Stimulated activated CD4-positive, alpha-beta T cell treated with anti-CD3 and anti-CD28 coated beads, Interleukin-1b, Interleukin-23, amount 100 ng/mL, for 24 hours (primary cell): ENCODE measurements at places on chromosomes 3 and 15.

GRCh38 chr3:128404276-128405068, 62.2 kb downstream of the DNAJB8 start:
- no peak for DNase-seq

GRCh38 chr3:173467501-173467900, 70.0 kb downstream of the NLGN1 start:
- no peak for DNase-seq

DNA sequence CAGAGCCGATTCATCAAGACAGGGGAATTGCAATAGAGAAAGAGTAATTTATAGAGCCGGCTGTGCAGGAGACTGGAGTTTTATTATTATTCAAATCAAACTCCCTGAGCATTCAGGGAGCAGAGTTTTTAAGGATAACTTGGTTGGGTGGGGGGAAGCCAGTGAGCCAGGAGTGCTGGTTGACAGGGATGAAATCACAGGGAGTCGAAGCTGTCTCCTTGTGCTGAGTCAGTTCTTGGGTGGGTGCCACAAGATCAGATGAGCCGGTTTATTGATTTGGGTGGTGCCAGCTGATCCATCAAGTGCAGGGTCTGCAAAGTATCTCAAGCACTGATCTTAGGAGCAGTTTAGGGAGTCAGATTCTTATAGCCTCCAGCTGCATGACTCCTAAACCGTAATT, 95.4 kb upstream of the CCDC80 start:
- DNase-seq, result no peak

GRCh38 chr3:187743195-187744141, 1.8 kb downstream of the BCL6 start:
- DNase-seq, result no peak

DNA sequence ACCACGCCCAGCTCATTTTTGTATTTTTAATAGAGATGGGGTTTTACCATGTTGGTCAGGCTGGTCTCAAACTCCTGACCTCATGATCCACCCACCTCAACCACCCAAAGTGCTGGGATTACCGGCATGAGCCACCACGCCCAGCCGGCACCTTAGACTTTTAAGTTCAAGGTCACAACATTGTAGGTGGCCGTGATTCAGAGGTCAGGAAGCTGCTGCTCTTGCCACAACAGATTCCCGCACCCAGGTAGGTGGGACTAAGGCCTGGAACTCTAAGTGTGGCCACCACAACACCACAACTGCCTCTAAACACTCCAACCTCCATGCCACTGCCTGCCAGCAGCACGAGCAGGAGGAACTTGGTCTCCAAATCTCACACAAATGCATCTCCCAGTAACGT, 196.8 kb downstream of the STT3B start:
- no peak for DNase-seq

GRCh38 chr3:58082047-58082446, 73.8 kb downstream of the FLNB start:
- DNase-seq, result no peak

DNA sequence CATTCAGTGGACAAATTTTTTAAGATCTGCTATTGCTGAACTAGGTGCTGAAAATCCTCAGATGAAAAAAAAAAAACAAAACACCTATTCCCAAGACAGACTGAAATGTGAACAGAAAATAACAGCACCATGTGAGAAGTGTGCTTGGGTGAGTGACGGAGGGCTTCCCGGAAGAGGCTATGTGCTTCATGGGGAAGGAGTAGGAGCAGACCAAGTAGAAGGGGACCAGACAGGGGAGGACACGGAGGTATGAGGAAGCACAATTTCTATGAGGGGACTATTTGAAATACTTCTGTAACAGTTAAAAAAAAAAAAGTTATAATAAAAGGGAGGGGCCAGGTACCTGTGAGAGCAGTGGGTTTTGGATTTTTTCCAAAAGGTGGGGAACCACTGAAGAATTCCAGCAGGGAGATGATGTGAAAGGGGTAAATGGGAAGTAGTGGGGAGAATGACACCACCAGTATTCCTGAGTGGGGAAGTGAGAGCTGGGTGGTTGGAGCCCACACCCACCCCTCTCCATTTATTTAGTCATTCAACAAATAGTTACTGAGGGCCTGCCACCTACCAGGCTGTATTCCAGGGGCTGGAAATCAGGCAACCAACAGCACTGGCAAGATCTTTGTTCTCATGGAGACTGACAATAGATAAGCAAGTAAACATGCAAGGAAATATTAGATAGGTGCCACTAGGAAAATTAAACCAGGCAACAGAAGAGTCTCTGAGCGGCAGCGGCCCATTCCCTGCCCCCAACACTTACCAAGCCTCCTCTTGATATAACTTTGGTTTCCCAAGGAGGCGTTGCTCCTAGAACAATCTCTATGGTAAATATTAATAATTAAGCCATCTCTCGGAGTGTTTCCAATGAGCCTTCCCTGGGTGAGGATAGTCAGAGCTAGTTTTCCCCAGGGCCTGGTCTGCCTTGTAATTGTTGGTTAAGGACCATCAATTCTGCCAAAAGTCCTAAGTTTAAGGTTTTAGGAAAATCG, 3.8 kb upstream of the USP3 start:
- DNase-seq, result no peak

DNA sequence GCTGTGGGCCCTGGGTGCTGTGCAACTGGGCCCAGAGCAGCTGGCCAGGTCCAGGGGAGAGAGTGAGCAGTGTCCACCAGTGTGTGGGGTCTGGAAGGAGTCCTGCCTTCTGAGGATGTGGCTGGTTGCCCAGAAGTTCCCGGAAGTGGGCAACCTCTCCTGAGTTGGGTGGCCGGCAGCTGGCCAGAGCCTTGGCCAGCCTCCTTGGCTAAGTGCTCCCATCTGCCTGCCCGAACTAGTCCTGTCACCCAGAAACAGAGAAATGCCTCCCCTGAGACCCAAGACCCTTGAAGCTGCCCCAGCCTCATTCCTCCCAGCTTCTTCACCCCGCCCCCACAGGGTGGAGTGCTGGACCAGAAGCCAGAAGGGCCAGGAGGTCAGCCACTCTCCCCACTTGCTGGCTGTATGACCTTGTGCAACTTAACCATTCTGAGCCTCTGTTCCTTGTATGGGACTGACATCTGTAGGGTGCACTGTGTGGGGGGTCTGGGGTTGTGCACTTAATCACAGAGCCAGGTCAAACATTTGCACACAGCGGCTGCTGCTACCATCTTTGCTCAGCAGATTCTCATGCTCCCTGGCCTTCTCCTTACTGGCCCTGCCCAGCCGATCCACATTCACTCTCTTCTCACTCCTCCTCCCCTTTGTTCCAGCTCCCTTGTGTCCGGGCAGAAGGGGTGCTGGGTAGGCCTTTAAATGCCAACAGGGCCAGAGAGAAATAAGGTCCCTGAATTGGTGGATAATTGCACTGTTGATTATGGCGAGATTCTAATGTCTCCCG, 7.5 kb upstream of the ALAS1 start:
- no peak for DNase-seq

GRCh38 chr3:176964661-176965060, 232.6 kb downstream of the TBL1XR1 start:
- no peak for DNase-seq

GRCh38 chr3:76024640-76025039, 239.3 kb upstream of the ZNF717 start:
- no peak for DNase-seq

- DNase-seq, result no peak
Observed at GRCh38 chr15:23857028-23857641, 170.0 kb upstream of the NDN start.

- DNase-seq, result no peak
Observed at GRCh38 chr3:150172356-150172755, 201.7 kb upstream of the PFN2 start.

DNA sequence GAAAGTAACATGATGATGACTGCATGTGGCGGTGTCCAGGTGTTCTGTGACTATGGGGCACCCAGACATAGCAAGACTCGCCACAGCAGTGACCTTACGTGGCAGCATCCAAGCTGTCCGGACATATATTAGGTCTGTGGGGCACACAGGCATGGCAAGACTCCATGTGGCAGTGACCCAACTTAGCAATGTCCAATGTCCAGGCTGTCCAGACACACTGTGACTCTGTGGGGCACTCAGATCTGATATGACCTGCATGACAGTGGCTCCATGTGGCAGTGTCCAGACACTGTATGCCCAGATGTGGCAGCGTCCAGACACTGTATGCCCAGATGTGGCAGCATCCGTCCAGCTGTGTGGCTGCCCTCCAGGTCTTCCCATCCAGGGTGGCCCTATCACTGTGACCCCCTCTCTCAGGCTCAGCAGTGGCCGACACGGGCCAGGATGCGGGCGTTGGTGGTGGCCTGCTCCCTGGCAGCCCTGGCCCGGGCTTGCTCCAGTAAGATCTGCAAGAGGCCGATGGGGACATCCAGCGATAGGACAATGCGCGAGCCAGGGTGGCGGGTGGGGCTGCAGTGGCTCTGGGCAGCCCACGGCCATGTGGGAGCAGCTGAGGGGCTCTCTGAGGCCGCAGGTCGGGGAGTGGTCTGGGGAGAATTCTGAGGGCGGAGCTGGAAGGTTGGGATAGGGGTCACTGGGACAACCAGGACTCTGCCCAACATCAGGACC, 1.1 kb downstream of the UCN2 start:
- no peak for DNase-seq

DNA sequence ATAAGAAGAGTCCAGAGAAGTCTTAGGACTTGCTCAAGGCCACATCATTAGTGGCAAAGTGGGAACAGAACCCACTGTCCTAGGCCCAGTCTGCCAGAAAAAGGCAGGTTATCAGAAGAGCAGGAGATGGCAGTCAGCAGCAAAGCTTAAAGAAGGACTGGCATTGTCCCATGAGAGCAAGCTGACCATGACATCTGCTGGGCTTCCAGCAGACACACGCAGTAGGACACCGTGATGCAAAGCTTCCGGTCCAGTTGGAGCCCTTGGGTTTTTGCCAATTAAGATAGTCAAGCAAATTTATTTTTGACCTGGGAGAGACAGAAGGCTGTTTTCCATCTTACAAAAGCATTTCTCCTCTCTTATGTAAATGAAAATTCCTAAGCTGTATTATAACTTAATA, 42.1 kb downstream of the ZBTB38 start:
- DNase-seq, result no peak

DNA sequence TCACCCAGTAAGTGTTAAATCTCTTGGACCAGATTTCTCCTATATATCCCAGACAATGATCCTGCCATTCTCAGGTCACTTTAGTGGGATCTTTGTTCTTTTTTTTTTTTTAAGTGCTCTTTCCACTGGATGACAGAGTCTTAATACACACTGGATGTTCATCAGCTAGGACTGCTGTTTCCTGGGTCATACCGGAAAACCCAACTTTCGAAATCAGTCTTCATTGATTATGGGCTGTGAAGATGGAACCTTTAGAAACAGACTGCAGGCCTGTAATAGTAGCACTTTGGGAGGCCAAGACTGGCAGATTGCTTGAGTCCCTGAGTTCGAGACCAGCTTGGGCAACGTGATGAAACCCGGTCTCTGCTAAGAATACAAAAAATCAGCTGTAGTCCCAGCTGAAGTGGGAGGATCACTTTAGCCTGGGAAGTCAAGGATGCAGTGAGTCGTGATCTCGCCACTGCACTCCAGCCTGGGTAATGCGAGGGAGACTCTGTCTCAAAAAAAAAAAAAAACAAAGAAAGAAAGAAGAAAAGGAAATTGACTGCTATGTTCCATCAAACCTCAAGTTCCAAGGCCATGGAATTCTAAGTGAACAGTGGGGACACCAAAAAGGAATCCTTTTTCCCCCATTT, 2.3 kb downstream of the EOGT start:
- no peak for DNase-seq

GRCh38 chr15:41861736-41862356, 23.2 kb downstream of the PLA2G4B start:
- DNase-seq, result no peak

DNA sequence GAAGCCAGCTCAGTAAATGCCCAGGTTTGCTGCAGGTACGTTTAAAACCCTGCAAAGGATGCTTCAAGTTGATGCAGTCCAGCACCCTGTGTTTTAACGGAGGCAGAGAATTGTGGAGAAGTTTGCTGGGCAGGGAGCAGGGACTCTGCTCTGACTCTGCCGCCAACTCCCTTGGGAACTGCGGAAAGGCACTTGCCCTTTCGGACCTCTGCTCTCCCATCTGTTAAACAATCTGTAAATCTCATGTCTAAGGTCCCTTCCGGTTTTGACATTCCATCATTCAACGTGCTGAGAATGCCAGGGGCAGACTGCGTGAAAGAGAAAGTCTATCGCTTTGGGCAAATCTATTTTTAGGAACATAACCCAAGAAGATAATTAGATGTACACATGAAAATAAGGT, 184.5 kb downstream of the OPA1 start:
- DNase-seq, result no peak

GRCh38 chr3:108295421-108296175, 750 bp upstream of the HHLA2 start:
- no peak for DNase-seq

GRCh38 chr15:39310633-39311032, 270.2 kb upstream of the THBS1 start:
- DNase-seq, result no peak

DNA sequence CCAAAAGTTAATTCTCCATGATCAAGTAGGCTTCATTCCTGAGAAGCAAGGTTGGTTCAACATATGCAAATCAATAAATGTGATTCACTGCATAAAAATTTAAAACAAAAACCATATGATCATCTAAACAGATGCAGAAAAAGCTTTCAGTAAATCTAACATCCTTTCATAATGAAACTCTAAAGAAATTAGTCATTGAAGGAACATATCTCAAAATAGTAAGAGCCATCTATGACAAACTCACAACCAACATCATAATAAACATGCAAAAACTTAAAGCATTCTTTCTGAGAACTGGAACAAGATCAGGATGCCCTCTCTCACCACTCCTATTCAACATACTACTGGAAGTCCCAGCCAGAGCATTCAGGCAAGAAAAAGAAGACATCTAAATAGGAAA, 254.1 kb downstream of the AGBL1 start:
- DNase-seq, result no peak
